ENCODE measurements at places on chromosomes 3 and 15. TPM values are rescaled to one million over a fixed set of nuclear protein-coding genes. Genes with fewer than 3 reads are reported as not detected.

The ADGRG7 gene
- total RNA-seq = 0.12 TPM

The CD80 gene
- not detected for total RNA-seq

The IL20RB gene
- total RNA-seq = 0.53 TPM

The KY gene
- 1.9 TPM for total RNA-seq

The ITIH1 gene
- not detected for total RNA-seq

The HACL1 gene
- 22.0 TPM for total RNA-seq

The KNG1 gene
- total RNA-seq = not detected

The TTC21A gene
- total RNA-seq = 2.0 TPM

The STX19 gene
- not detected for total RNA-seq

The GOLGA8T gene
- not detected for total RNA-seq

The CD200R1 gene
- 0.08 TPM for total RNA-seq

The TNFSF10 gene
- 1.4 TPM for total RNA-seq

The PLD1 gene
- 24.2 TPM for total RNA-seq

The SLCO2A1 gene
- total RNA-seq = not detected

The NME9 gene
- total RNA-seq = 0.23 TPM

The DPPA4 gene
- total RNA-seq = not detected

The HGD gene
- total RNA-seq = 0.12 TPM

The HRH1 gene
- total RNA-seq = 23.1 TPM

The ZNF385D gene
- total RNA-seq = 0.08 TPM

The SLC24A5 gene
- not detected for total RNA-seq

The HYAL3 gene
- 4.0 TPM for total RNA-seq

The PLA2G4B gene
- 1.6 TPM for total RNA-seq

The PLOD2 gene
- total RNA-seq = 88.5 TPM

The DNAJB11 gene
- total RNA-seq = 63.9 TPM

The SLC38A3 gene
- not detected for total RNA-seq

The CHRD gene
- 0.08 TPM for total RNA-seq

The PDIA3 gene
- 97.6 TPM for total RNA-seq

The TNNC1 gene
- 2.5 TPM for total RNA-seq

The LRRC31 gene
- not detected for total RNA-seq

The NOX5 gene
- 0.12 TPM for total RNA-seq

The CP gene
- 30.1 TPM for total RNA-seq

The IQCB1 gene
- total RNA-seq = 14.3 TPM

The GPR15 gene
- total RNA-seq = not detected

Data from smooth muscle cell of the coronary artery (primary cell).